Chondrocyte (in vitro differentiated cells): ENCODE measurements at places on chromosomes 1 and 21. TPM values are rescaled to one million over a fixed set of nuclear protein-coding genes. Genes with fewer than 3 reads are reported as not detected.

GRCh38 chr1:54685335-54685905 lies 30.2 kb upstream of the TTC4 start:
- peaks cover 15% of the 10 kb centered on the region for H3K27me3 ChIP-seq
- no peaks in the 10 kb centered on the region for H3K4me1 ChIP-seq
- no peak overlapping the region for H3K4me3 ChIP-seq
- no peak overlapping the region for H3K27ac ChIP-seq

C1orf116 gene
- 0.07 to 0.10 TPM in 2 of 3 replicates, not detected in the other for total RNA-seq

- H3K27ac ChIP-seq: no peak overlapping the region
- H3K4me1 ChIP-seq: no peaks in the 10 kb centered on the region
- peaks cover 55% of the 10 kb centered on the region for H3K27me3 ChIP-seq
- no peak for DNase-seq
- H3K4me3 ChIP-seq: no peak overlapping the region
- H3K36me3 ChIP-seq: no peaks in the 10 kb centered on the region
These were observed 5.2 kb downstream of the GRIK3 start for GRCh38 chr1:37028981-37029617.

AMY1B gene
- total RNA-seq: not detected in 3 replicates

DNA sequence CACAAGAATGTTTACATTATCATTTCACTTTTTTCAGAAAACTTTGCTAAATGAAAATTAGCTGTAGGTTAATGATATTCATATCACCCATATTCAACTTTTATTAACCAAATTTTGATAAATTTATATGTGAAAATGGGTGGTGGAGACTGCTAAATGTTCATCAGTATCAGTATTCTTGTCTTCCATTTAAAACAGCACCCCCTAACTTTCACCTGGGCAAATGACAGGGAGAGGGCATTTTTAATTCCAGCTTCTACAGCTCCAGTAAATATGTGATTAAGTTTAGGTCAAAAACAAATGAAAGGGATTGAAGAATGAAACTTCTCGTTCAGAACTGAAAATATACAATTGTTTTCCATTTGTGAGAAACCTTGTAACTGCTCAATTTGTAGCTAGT lies 722.2 kb downstream of the KCNT2 start:
- no peak overlapping the region for H3K4me3 ChIP-seq
- H3K4me1 ChIP-seq: no peaks in the 10 kb centered on the region
- H3K36me3 ChIP-seq: peaks cover 4% of the 10 kb centered on the region
- no peak overlapping the region for H3K27ac ChIP-seq
- H3K27me3 ChIP-seq: peaks cover 2% of the 10 kb centered on the region
- no peak for DNase-seq

GRCh38 chr1:199202331-199202730 lies 563.5 kb downstream of the PTPRC start:
- H3K27ac ChIP-seq: no peak overlapping the region
- no peaks in the 10 kb centered on the region for H3K27me3 ChIP-seq
- H3K4me1 ChIP-seq: peaks cover 3% of the 10 kb centered on the region
- no peak overlapping the region for H3K4me3 ChIP-seq
- H3K36me3 ChIP-seq: no peaks in the 10 kb centered on the region

GRCh38 chr1:175314300-175314699 lies 121.7 kb upstream of the KIAA0040 start:
- no peak overlapping the region for H3K4me3 ChIP-seq
- H3K27ac ChIP-seq: no peak overlapping the region
- H3K4me1 ChIP-seq: peaks cover under 1% of the 10 kb centered on the region
- no peak for DNase-seq

DNA sequence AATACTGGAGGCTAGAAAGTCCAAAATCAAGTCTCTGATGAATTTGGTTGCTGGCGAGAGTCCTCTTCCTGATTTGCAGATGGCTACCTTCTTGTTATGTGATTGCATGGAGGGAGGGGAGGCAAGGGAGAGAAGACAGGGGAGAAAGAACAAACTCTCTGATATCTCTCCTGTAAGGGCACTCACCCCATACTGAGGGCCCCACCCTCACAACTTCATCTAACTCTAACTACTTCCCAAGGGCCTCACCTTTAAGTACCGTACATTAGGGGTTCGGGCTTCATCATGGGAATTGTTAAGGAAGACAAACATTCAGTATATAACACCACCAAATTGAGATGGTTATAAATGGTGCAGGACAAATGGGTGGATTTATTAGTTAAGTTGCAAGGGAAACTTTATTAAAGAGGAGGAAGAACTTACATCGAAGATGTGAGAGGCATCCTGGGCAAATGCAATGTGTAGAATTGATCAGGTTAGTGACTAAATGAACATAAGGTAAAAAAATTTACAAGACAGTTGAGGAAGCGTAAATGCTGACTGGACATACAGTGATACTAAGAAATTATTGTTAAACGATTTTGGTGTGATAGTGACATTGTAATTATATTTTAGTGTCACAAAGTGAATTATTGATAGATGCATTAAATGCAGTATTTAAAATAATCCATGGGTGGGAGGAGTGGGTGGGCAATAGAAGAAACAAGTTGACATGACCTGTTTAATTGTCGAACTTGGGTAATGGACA lies 10.6 kb downstream of the OR2B11 start:
- H3K36me3 ChIP-seq: no peaks in the 10 kb centered on the region
- H3K4me3 ChIP-seq: peak overlapping the region; percentile 74
- H3K4me1 ChIP-seq: peaks cover 4% of the 10 kb centered on the region
- peaks cover 16% of the 10 kb centered on the region for H3K27me3 ChIP-seq
- H3K27ac ChIP-seq: no peak overlapping the region
- no peak for DNase-seq
